ENCODE measurements at places on chromosomes 3 and 15.

GRCh38 chr15:89457086-89457485, 39.3 kb downstream of the RHCG start:
- H3K4me3 ChIP-seq: no peak overlapping the region
- peaks cover under 1% of the 10 kb centered on the region for H3K4me1 ChIP-seq
- DNase-seq: no peak
- no peaks in the 10 kb centered on the region for H3K36me3 ChIP-seq
- H3K27me3 ChIP-seq: peaks cover 43% of the 10 kb centered on the region

GRCh38 chr3:196186651-196187573, 24.3 kb downstream of the ZDHHC19 start:
- peak overlapping the region; percentile 88 for H3K27ac ChIP-seq
- no peaks in the 10 kb centered on the region for H3K27me3 ChIP-seq
- peaks cover 31% of the 10 kb centered on the region for H3K4me1 ChIP-seq
- DNase-seq: no peak

DNA sequence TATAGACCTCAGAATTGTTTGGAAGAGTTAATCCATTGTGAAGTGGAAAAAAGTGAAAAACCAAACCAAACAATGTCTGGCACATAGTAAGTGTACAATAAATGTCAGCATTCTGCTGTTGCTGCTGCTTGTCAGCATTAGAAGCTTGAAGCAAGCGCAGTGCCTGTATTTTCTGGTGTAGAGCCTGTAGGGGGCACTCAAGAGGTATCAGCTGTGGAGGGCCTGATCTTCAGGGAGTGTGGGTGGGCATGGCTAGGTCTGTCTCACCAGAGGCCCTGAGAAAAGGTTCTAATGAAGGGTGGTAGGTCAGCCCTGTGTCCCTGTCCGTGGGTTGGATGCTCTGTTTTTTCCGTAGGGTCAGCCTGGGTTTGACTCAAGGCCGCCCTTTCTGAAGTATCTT, 3.6 kb downstream of the ADAMTSL3 start:
- H3K36me3 ChIP-seq: no peaks in the 10 kb centered on the region
- H3K4me3 ChIP-seq: no peak overlapping the region
- no peaks in the 10 kb centered on the region for H3K4me1 ChIP-seq
- H3K27me3 ChIP-seq: peaks cover 7% of the 10 kb centered on the region
- no peak overlapping the region for H3K27ac ChIP-seq
- DNase-seq: no peak

GRCh38 chr15:37758412-37758811, 176.0 kb upstream of the TMCO5A start:
- H3K27ac ChIP-seq: no peak overlapping the region
- no peak overlapping the region for H3K4me3 ChIP-seq
- no peak for DNase-seq

DNA sequence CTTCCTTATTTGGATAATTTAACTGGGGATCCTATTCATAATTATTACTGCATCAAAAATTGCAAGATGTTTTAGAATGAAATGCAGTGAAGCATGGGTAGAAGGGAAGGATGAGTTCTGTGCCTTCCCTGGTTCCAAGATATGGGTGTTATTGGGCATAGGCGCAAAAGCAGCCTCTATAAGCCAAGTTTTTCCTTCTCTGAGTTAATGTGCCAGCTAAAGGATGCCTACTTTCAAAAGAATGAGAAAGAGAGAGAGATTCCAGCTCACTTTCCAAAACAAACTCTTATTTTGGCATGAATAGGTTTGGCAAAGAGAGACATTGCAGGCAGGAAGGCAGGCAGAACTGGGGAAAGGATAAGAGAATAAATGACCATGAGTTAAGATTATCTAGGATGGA, 270.2 kb downstream of the TAFA4 start:
- no peak overlapping the region for H3K4me3 ChIP-seq
- no peak overlapping the region for H3K27ac ChIP-seq
- H3K27me3 ChIP-seq: no peaks in the 10 kb centered on the region
- DNase-seq: no peak
- H3K4me1 ChIP-seq: no peaks in the 10 kb centered on the region
- H3K36me3 ChIP-seq: no peaks in the 10 kb centered on the region

DNA sequence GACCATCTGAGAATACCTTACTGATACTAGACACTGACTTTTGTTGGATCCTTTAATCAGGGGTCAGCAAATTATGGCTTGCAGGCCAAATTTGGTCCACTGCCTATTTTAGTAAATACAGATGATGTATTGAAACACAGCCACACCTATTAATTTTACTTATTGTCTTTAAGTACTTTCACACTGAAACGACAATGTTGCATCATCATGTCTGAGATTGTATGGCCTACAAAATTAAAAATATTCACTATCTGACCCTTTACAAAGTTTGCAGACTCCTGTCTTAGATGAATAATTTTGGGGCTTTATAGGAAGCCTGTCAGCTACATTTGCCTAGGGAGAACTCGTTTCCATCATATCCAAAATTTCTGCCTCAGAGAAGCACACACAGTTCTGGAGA, 503.2 kb upstream of the TGFBR2 start:
- no peaks in the 10 kb centered on the region for H3K4me1 ChIP-seq
- H3K27ac ChIP-seq: no peak overlapping the region
- no peak overlapping the region for H3K4me3 ChIP-seq
- H3K36me3 ChIP-seq: no peaks in the 10 kb centered on the region
- H3K27me3 ChIP-seq: peaks cover 68% of the 10 kb centered on the region

DNA sequence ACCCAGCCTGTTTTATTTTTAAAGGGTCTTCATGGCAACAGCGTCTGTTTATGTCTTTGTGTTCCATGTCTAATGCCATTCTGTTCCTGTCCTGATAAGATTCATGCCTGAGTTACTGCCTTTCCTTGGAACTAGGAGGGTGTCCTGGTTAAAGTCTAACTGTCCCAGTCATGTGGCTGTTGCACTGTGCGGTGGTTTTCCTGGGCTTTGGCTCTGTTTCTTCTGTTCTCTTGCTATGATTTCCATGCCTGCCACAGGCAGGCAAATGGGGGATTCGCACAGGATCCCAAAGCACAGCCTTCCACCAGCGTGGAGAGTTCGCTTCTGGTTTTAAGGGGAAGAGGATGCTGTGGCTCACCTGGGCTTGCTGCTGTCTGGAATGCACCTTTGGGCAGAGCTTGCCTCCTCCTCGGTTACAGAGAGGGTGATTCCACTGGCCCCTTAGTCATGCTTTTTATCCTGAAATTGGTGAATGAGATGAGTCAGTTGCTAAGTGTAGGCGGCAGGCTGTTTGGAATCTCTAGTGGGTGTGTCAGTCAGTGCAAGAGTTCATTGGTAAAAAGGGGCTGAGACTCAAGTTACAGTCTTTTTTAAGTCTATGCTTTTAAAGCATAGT, 86.8 kb downstream of the CCK start:
- no peaks in the 10 kb centered on the region for H3K27me3 ChIP-seq
- no peaks in the 10 kb centered on the region for H3K4me1 ChIP-seq
- H3K27ac ChIP-seq: peak overlapping the region; percentile 55

DNA sequence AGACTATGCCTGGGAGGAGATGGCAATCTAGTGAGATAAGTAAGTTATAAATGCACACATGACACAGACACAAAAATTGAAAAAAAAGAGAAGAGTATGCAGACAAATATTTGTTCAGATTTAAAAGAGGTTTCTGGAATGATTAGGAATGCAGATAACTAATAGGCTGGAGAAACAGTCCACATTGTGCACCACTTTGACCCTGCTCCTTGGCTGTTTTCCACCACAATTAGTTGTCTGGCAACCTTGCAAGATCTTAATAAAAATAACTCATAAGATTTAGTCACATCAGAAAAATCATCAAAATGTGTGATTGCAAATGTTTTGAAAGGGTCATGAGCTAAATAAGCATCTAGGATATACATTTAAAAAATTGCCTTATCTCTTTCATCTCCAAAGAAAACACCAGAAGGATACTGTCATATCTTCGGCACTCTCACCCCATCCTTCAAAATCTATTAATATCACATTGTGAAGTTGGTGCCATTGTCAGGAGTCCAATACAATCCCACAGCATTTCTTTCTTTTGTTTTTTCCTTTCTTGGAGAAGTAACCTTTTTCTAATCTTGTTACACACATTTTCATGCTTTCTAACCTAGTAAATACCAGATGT, 153.7 kb upstream of the KCNMB2 start:
- no peaks in the 10 kb centered on the region for H3K4me1 ChIP-seq
- H3K4me3 ChIP-seq: no peak overlapping the region
- no peak for DNase-seq
- H3K27ac ChIP-seq: no peak overlapping the region

- no peaks in the 10 kb centered on the region for H3K27me3 ChIP-seq
- H3K4me1 ChIP-seq: no peaks in the 10 kb centered on the region
- no peak overlapping the region for H3K27ac ChIP-seq
- no peaks in the 10 kb centered on the region for H3K36me3 ChIP-seq
- H3K4me3 ChIP-seq: no peak overlapping the region
Observed at GRCh38 chr15:27028858-27029477, 58.0 kb downstream of the GABRG3 start.

DNA sequence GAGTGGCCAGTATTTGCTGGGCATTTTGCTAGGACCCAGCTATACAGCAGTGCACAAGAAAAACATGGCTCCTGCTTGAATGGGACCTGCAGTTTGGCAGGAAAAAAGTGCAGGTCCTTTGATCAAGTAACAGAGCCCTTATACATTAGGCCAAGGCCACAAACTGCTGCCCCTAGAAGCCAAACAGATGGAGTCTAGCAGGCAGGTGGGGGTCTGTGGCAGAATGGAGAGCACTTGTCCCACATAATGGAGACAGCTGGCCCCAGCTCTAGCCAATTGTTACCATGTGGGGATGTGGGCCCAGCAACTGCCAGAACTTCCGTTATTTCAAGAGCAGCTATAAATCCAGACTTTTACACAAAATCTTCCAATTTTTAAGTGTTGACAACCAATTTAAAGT, 79.3 kb downstream of the SHQ1 start:
- H3K27me3 ChIP-seq: no peaks in the 10 kb centered on the region
- DNase-seq: no peak
- H3K4me3 ChIP-seq: no peak overlapping the region
- no peak overlapping the region for H3K27ac ChIP-seq
- no peaks in the 10 kb centered on the region for H3K36me3 ChIP-seq
